Bronchial epithelial cell (primary cell): ENCODE measurements at places on chromosomes 1 and 21. TPM values are rescaled to one million over a fixed set of nuclear protein-coding genes. Genes with fewer than 3 reads are reported as not detected.

The CYYR1 gene
- total RNA-seq, result 0.38 and 1.1 TPM in 2 replicates

The HTR1D gene
- total RNA-seq, result under 0.01 and 0.26 TPM in 2 replicates

The RGSL1 gene
- total RNA-seq, result not detected in 2 replicates

The GPR25 gene
- total RNA-seq, result not detected in 2 replicates

The NUP210L gene
- under 0.01 and 0.13 TPM in 2 replicates for total RNA-seq

The UBE2U gene
- not detected in 2 replicates for total RNA-seq

- DNase-seq, result peak; percentile 80
Observed at GRCh38 chr21:42093991-42094421, 22.9 kb downstream of the UMODL1 start.

- no peak for DNase-seq
Observed at GRCh38 chr1:52423771-52424170, 19.4 kb downstream of the PRPF38A start.

GRCh38 chr21:43805275-43805800, 16.0 kb downstream of the RRP1 start:
- DNase-seq, result no peak

GRCh38 chr1:69739251-69739605, 171.5 kb downstream of the LRRC7 start:
- DNase-seq, result no peak

DNA sequence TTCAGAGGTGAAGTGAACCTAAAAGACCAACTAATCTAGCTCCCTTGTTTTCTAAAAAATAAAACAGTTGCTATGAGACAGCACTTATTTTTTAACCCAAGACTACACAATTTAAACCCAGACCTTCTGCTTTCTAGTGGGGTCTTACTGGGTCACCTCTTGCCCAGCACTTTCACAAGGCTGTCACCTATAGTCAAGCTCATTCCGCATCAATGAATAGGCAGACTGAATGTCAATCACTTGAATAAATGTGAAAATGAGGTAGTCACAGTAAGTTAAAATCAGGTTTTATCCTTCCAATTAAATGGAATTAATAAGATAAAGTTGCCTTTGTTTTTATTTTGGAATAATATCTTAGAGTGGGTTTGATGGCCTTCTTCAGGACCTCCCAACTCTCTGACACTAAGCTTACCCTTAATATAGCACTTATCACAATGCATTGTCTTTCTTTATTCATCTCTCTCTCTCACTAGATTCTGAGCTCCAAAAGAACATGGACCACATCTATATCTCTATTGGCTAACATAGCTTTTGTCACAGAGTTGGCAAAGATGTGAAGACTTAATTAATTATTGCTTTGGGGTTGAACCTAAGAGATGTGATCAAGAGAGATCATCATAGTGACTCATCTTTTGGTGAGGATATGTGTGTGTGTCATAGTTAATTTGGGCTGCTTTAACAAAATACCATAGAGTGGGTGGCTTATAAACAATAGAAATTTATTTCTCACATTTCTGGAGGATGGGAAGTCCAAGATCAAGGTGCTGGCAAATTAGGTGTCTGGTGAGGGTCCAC, 248.7 kb upstream of the DAB1 start:
- no peak for DNase-seq

DNA sequence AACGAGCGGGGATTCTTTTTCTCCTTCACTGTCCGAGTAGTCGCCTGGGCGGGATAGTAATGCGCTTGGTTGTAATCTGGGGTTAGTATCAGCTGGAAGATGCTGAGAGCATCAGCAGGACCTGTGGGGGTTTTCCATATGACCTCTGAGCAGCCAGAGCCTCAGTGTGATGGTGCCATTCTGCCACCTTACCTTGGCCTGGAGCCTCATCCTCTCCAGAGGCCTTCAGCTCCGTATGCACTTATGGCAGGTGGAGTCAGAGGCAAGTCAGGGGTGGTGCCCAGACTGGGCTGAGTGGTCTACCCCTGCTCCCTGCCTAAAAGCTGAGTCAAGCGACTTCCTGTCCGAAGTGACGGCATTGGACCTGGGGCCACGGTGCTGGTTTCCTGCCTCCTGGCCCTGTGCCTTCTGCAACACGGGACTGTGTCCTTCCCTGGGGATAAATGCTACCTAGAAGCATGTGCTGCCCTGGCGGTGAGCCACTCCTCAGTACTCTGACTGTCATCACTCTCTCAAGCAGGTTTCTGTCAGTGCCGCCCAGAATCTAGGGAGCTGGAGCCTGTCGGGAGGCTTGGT, 24.7 kb downstream of the TENT5C start:
- peak; percentile 44 for DNase-seq

DNA sequence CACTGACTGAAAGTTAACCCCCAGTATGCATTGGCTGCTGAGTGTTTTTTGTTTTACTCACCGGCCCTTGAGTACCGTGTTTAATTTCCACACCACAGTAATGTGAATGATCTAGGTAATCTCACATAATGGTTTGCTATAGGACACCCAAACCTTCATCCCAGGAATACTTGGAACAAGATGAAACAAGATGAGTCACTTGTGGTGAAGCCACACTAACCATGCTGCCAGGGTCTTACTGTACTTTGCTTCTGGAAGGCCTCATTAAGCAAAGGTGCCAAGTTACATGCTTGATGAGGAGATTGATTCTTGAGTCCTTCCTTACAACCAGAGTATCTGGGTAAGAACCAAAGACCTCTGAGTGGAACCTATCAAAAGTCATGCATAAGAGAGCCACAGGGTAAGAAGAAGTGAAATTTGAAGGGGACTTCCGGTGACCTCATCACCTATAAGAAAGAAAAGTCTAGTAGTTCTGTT, 163.3 kb downstream of the NRIP1 start:
- peak; percentile 85 for DNase-seq

- DNase-seq, result no peak
Observed at GRCh38 chr1:61378494-61379180, 296.3 kb downstream of the NFIA start.

DNA sequence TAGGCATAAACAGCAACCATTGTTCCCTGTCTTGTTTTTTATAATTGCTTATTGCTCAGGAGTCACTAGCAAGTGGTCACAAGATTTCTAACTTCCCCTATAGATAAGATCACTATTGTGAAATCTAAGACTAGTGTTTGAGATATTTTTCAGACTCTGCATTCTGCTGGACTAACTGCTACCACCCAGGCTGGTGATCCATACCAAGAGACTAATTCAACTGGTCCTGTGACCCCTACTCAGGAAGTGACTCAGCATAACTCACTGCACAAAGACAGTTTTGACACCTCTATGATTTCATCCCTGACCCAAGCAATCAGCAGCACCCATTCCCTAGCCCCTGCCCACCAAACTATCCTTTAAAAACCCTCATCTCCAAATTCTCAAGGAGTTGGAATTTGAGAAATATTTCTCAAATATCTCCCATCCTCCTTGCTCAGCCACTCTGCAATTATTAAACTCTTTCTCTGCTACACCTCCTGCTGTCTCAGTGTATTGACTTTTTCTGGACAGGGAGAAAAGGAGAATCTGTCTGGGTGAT, 52.7 kb downstream of the TRIM33 start:
- DNase-seq, result peak; percentile 92

- no peak for DNase-seq
Observed at GRCh38 chr1:228095938-228096337, 7.2 kb downstream of the C1orf35 start.

- DNase-seq, result no peak
Observed at GRCh38 chr1:32706491-32706890, 3.9 kb upstream of the SYNC start.

GRCh38 chr1:110258734-110259133, 48.6 kb downstream of the KCNC4 start:
- no peak for DNase-seq

- peak; percentile 70 for DNase-seq
Observed at GRCh38 chr1:198607714-198608113, 31.1 kb upstream of the PTPRC start.

DNA sequence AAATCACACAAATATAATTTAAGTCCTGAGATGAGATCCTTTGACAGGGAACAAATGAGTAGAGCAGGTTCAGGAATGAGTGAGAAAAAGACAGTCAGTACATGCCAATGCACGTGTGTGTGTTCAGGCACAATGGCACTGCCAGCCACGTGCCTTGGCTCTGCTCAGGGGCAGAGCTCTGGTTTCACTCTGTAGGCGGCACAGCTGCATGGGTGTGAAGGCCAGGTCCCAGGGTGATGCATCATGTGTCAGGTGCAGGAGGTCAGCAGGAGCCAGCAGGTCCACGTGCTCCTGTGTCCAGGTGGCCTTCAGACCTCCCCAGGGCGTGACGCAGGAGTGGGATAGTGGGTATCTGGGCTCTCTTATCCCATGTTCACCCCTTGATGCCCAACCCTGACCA, 386.1 kb downstream of the KCNH1 start:
- no peak for DNase-seq

DNA sequence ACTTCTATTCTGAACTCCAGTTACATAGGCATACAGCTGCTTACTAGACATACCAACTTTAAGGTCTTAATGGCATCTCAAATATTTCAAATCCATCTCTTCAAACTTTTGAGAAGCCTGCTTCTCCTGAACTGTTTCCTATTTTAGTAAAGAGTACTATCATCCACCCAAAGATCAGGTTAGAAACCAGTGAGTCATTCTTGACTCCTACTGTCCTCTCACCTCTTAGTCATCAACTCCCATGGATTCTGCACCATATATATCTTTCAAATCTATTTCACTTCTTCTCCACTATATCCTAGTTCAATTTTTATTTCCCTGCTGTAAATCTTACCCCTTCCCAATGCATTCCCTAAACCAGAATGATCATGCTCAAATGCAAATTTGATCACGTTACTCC, 18.1 kb upstream of the BEND5 start:
- peak; percentile 72 for DNase-seq

DNA sequence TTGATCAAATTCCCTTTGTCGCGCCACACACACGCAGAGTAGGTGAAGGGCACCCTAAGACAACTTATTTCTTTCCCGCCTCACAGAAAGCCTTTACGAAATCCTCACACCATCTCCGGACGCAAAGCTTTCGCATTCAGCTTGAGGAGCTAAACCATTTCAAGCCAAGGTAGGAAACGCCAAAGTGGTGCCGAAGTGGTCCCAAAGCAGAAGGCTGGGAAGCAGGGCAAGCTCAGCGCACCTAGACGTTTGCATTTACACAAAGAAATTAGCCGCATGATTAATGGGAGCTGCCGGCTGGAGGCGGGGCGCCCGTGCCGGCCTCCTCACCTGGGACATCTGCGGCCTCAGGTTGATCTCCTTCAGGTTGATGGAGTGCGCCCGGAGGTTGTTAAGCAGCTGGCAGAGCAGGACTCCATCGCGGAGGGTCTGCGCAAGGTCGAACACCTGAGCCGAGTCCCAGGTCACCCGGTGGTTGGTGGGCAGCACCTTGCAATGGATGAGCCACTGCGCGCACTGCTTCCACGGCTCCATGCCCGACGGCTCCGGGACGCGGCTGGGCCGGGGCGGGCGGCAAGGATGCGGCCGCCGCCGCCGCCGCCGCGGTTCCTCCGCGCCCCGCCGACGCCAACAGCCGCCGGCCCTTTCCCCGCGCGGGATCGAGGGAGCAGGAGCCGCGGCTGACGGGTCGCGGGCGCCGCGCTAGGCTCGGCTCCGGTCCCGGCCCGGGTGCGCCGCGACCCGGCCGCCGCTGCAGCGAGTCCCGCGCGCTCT, 457 bp downstream of the VAV3 start:
- peak; percentile 20 for DNase-seq

DNA sequence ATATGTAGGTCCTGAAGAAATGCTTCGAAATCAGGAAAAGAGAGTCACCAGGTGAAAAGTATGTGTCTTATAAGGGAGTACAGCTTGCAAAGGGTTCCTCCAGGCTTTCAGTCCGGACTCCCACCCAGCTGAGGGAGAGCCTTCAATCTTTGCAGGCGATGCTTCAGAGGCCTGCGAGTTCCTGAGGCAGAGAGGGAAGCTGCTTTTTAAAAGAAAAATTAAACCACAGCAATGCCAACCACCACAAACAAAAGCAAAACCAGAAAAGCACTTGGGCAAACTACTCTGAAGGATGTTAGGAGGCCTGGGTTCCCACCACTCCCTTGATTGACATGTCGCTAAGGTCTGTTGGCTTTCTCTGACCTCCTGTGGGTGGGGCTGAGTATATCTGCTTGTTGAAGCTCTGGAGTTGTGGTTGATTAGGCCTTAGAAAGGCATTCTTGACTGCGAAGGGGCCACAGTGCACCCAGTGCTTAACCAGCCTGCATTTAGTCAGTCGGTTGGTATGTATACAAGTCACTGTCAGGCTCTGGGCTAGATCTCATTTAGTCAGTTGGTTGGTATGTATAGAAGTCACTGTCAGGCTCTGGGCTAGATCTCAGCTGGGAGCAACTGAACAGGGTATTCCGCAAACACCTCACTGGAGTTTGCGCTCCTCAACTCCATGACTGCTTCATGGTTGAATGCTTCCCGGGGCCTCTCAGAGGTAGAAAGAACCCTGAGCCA, 1.2 kb downstream of the NIPAL3 start:
- DNase-seq, result peak; percentile 98

- DNase-seq, result peak; percentile 31
Observed at GRCh38 chr1:89870998-89871397, 50.2 kb downstream of the LRRC8D start.

DNA sequence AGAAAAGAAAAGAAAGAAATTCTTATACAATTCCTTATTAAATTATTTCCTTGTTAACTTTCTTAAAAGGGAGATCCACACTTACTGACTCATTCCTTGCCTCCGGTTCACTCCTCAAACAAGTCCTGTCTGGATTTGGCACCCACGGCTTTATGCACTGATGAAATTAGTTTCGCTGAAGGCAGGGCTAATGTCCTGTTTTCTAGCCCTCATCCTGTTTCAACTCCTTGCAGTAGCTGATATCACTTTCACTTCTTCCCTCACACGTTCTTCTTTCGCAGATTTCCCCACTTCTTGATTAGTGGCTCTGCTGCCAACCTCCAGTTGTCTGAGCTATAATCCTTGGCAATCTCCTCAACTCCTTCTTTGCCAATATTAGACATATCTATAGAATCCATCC, 215.2 kb downstream of the URB2 start:
- DNase-seq, result peak; percentile 92
